ENCODE measurements at places on chromosomes 5 and 9. TPM values are rescaled to one million over a fixed set of nuclear protein-coding genes. Genes with fewer than 3 reads are reported as not detected.

DNA sequence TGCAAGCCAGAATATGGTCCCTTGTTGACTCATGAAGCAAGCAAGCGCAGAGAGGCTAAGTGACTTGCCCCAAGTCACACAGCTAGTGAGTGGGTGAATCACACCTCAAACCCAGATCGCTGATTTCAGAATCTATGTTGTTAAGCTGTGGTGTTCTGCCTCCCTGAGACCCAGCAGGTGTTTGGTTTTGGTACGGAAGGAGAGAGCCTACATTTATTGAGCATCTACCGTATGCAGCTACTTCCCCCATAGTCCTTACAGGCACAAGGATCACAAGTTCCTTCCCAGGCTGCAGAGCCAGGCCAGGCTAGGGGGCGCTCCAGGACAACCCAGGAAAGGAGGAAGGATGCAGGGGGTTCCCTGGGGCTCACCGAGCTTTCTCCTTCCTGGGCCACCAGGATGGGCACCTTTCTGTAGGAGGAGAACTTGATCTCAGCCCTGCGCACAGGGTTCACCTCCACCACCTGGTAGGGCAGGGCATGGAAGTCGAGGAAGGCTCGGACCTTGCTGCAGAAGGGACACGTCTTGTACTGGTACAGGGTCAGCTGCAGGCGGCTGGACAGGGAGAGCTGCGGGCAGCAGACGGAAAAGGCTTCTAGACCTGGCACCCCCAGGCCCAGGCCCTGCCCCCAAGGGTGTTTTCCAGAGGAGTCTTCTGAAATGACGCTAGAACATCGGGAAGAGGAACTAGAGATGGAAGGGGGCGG, 2.5 kb downstream of the PTGES2 start:
- H3K27ac ChIP-seq, result no peak overlapping the region
- peaks cover 8% of the 10 kb centered on the region for H3K27me3 ChIP-seq
- no peak overlapping the region for H3K4me3 ChIP-seq
- H3K4me1 ChIP-seq, result peaks cover 4% of the 10 kb centered on the region

- H3K27ac ChIP-seq, result no peak overlapping the region
- DNase-seq, result no peak
- H3K27me3 ChIP-seq, result no peaks in the 10 kb centered on the region
- H3K4me3 ChIP-seq, result no peak overlapping the region
These were observed 25.8 kb upstream of the UGT3A1 start for GRCh38 chr5:36017004-36017403.

- no peak overlapping the region for H3K4me3 ChIP-seq
- H3K36me3 ChIP-seq, result no peaks in the 10 kb centered on the region
- no peak for DNase-seq
These were observed 17.7 kb upstream of the TLX3 start for GRCh38 chr5:171291371-171291770.

GRCh38 chr5:116571568-116572349, 2.9 kb downstream of the SEMA6A start:
- H3K4me3 ChIP-seq, result peak overlapping the region; percentile 86
- peaks cover 2% of the 10 kb centered on the region for H3K4me1 ChIP-seq
- H3K27me3 ChIP-seq, result no peaks in the 10 kb centered on the region
- DNase-seq, result no peak
- H3K27ac ChIP-seq, result 0 out of 2 replicates have a peak overlapping the region, but pooled peaks have one; percentile 35

- H3K4me3 ChIP-seq, result no peak overlapping the region
- H3K27ac ChIP-seq, result no peak overlapping the region
- no peaks in the 10 kb centered on the region for H3K36me3 ChIP-seq
- no peaks in the 10 kb centered on the region for H3K27me3 ChIP-seq
- no peaks in the 10 kb centered on the region for H3K4me1 ChIP-seq
These were observed 214.5 kb upstream of the CDH9 start for GRCh38 chr5:27252911-27253310.

DNA sequence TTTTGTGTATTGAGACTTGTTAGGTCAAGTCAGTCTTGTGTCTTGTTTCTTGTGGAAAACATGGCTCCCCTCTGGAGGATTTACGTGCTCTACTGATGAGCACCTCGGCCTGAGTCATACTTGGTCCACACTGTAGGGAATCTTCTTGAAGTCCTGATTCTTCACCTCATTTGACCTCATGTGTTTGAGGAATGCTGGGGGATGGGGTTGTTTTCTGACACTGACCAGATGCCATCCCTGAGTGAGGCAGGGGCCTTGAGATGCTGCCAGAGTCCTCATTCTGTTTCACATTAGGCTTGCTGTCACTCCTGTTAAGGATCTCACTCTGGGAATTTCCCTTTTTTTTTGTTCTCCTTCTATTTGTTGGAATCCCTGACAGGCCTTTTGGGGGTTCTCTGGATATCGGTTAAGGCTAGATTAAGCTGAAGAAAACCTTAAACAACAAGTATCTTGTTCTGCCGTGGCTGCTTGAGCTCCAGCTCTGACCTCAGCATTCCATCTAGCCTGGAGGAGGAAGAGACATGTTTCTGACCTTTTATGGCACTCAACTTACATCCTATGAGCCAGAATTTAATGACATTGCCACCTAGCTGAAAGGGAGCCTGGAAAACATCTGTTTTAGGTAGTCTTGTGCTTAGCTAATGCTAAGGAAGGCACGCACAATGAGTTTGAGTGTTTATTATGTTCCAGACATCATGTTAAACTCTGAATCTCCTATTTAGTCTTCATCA, 20.6 kb downstream of the TCOF1 start:
- no peak for DNase-seq
- no peaks in the 10 kb centered on the region for H3K4me1 ChIP-seq
- H3K4me3 ChIP-seq, result no peak overlapping the region
- H3K36me3 ChIP-seq, result peaks cover 88% of the 10 kb centered on the region
- no peaks in the 10 kb centered on the region for H3K27me3 ChIP-seq

Gene SLC6A18
- not detected for total RNA-seq

Gene PARP8
- 27.6 TPM for total RNA-seq

Gene GLT6D1
- 1.3 TPM for total RNA-seq

DNA sequence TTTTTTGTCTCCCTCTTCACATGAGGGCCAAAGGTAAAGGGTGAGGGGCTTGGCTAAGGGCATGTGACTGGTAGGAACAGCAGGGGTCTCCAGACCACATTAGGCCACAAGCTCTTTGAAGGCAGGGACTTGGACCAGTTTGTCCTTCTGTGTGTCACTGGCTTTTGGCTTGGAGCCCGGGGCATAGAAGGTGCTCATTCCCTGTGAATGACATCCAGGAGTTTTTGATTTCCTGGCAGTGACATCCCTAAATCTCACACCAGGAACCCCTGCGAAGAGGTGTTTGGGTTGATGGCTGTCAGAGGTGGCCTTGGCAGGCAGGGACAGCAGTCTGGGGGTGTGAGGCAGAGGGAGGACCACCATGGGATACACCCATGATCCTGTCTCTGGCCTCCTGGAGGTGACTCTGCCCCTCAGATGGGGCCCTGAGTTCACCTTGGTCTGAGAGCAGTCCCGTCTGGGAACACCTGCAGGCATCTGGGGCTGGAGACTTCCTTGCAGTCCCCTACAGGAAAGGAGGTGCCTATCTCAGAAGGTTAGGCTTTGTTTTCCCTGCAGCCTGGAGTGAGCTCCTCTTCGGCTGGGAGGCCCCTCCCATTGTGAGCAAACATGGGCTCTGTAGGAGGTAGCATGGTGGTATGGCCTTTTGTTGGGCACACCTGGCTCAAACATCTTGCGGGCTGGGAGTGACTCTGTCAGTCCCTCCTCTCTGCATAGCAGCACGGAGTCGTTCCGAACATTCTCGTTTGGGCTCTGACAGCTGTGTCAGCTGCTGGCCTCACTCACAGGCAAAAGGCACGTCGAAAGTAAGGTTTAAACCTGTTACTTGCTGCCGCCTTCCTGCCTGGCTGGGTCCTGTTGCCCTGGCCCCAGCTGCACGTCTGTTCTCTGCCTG, 38.6 kb upstream of the PITX1 start:
- H3K36me3 ChIP-seq, result no peaks in the 10 kb centered on the region
- H3K4me3 ChIP-seq, result no peak overlapping the region
- peaks cover 5% of the 10 kb centered on the region for H3K4me1 ChIP-seq
- peak; percentile 58 for DNase-seq
- peaks cover 11% of the 10 kb centered on the region for H3K27me3 ChIP-seq
- no peak overlapping the region for H3K27ac ChIP-seq

Gene TTC23L
- total RNA-seq, result 1.2 TPM

GRCh38 chr5:127002390-127002789, 28.0 kb downstream of the MARCHF3 start:
- DNase-seq, result no peak
- H3K4me3 ChIP-seq, result no peak overlapping the region
- H3K27ac ChIP-seq, result no peak overlapping the region
- no peaks in the 10 kb centered on the region for H3K4me1 ChIP-seq
- H3K27me3 ChIP-seq, result no peaks in the 10 kb centered on the region
- no peaks in the 10 kb centered on the region for H3K36me3 ChIP-seq

Gene PCDHGC4
- total RNA-seq, result 2.4 TPM

Gene CENPH
- 75.7 TPM for total RNA-seq

Gene SLC25A48
- 1.8 TPM for total RNA-seq

Gene TAF11L5
- total RNA-seq, result not detected

- no peaks in the 10 kb centered on the region for H3K36me3 ChIP-seq
- peaks cover 4% of the 10 kb centered on the region for H3K27me3 ChIP-seq
- H3K4me3 ChIP-seq, result no peak overlapping the region
These were observed 74.7 kb upstream of the UNC5A start for GRCh38 chr5:176735383-176736265.

DNA sequence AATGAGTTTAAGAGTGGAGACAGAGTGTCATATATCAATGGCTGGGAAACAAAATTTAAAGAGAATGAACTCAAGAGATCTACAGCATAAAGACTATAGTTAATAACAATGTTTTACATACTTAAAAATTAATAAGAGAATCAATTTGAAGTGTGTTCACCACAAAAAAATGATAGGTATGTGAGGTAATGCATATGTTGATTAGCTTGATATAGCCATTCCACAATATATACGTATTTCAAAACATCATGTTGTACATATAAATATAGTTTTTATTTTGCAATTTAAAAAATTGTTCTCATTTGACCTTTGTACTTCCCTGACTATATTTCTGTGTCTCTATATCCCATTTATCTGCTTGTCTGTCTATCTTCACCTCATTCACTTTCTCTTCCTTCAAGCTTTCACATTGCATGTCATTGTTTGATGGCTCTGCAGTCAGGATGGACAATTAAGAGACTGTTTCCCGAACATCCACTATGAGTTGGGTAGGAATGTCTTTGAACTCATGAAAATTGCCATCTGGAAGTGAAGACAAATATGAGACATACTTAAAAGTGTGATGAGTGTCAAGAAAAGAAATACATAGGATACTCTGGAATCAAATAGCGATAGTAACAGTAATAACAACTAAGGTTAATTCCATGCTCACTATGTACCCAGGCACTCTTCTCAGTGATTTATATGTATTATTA, 359.9 kb upstream of the ACTBL2 start:
- no peak for DNase-seq
- H3K27me3 ChIP-seq, result no peaks in the 10 kb centered on the region
- H3K4me3 ChIP-seq, result no peak overlapping the region
- peaks cover 11% of the 10 kb centered on the region for H3K4me1 ChIP-seq
- H3K36me3 ChIP-seq, result no peaks in the 10 kb centered on the region
- no peak overlapping the region for H3K27ac ChIP-seq

DNA sequence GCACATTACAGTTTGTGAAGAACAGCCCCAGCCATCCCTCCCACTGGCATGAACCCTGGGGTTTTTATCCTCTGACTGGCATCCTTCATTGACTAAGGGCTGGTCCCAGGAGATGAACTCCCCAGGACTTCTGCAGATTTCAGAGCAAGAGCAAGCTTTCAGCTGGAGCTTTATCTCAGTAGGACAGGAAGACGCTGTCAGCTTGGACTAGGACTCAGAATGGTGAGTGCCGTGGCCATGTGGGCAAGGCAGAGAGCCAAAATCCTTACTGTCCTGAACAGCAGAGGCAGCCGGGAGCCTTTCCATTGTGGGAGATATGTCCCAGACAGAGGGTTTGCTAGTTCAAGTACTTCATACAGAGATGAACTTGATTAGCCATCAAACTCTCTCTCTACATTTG, 3.2 kb upstream of the ACOT12 start:
- H3K36me3 ChIP-seq, result no peaks in the 10 kb centered on the region
- no peak overlapping the region for H3K4me3 ChIP-seq
- no peaks in the 10 kb centered on the region for H3K4me1 ChIP-seq
- no peak for DNase-seq

- no peak for DNase-seq
- H3K36me3 ChIP-seq, result no peaks in the 10 kb centered on the region
- no peaks in the 10 kb centered on the region for H3K4me1 ChIP-seq
- no peak overlapping the region for H3K4me3 ChIP-seq
These were observed 46.6 kb upstream of the SLC12A2 start for GRCh38 chr5:128036950-128037349.

GRCh38 chr5:176528761-176529115, 8.5 kb downstream of the RNF44 start:
- peaks cover 53% of the 10 kb centered on the region for H3K36me3 ChIP-seq
- H3K4me1 ChIP-seq, result peaks cover 3% of the 10 kb centered on the region
- no peak overlapping the region for H3K27ac ChIP-seq
- H3K4me3 ChIP-seq, result no peak overlapping the region

Gene TXNDC8
- total RNA-seq, result not detected

- no peaks in the 10 kb centered on the region for H3K4me1 ChIP-seq
- no peak for DNase-seq
- H3K4me3 ChIP-seq, result no peak overlapping the region
- H3K27ac ChIP-seq, result no peak overlapping the region
- H3K36me3 ChIP-seq, result no peaks in the 10 kb centered on the region
These were observed 17.4 kb upstream of the ASPN start for GRCh38 chr9:92499701-92500100.

GRCh38 chr5:58674070-58674469, 91.2 kb downstream of the RAB3C start:
- H3K27ac ChIP-seq, result no peak overlapping the region
- H3K4me1 ChIP-seq, result no peaks in the 10 kb centered on the region
- H3K4me3 ChIP-seq, result no peak overlapping the region
- no peaks in the 10 kb centered on the region for H3K36me3 ChIP-seq
- no peak for DNase-seq

- no peaks in the 10 kb centered on the region for H3K27me3 ChIP-seq
- H3K36me3 ChIP-seq, result no peaks in the 10 kb centered on the region
- H3K27ac ChIP-seq, result no peak overlapping the region
- no peaks in the 10 kb centered on the region for H3K4me1 ChIP-seq
- no peak overlapping the region for H3K4me3 ChIP-seq
These were observed 182.2 kb downstream of the MCTP1 start for GRCh38 chr5:95102687-95103086.

DNA sequence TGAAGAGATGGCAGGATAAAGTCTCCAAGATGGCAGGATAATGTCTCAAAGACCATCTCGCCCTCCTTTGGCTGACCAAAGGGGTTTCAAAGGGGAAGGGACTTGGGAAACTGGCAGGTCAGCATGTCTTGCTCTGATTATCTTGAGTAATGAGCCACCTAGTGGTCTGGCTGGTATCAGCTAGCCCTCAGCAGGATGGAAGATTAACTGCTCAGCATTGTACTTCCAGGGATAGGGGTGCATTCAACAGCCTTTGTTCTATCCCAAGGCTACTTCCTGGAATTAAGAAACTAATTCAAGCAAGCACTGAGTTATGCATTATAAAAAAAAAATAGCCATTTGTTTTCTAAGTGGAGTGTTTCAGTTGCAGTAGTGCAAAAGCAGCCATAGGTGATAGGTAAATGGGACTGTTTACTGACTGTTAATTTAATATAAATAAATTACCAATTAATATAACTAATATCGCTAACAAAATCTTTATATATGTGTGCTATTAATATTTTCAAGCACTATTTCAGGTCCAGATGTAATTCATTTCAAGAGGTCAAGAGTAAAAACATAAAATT, 555.5 kb downstream of the CDH9 start:
- H3K27ac ChIP-seq, result no peak overlapping the region
- H3K4me3 ChIP-seq, result no peak overlapping the region
- peak; percentile 63 for DNase-seq
- H3K27me3 ChIP-seq, result no peaks in the 10 kb centered on the region

Gene PIP5K1B
- 6.1 TPM for total RNA-seq

Measured in H1 (cell line).